Activated CD4-positive, alpha-beta T cell treated with anti-CD3 and anti-CD28 coated beads, Interleukin-2, amount 50 U/mL, for 4 hours (primary cell): ENCODE measurements at places on chromosomes 5 and 9.

DNA sequence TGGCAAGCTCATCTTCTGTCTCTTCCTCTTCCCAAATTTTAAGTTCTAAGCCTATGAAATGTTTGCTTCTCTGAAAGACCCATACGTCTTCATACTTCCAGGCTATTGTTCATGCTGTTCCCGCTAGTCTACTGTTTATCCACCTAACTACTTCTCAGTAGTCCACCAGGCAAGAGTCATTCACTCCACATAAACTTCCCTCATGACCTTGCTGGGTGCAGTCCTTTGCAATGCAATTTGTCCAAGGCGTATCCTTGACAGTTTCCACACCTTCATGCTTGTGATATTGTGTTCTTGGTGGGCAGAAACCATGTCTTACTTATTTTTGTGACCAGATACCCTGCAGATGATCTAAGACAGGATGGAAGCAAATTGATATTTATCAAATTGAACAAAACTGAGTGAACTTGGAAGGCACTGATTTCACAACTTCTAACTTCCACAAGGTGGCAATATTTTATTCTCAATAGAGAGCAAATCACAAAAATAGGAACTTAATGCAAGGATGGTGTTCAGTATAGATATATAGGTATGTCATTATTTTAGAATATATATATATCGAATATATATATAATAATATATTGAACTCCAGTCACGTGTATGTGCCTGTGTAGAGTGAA lies 30.3 kb downstream of the TYRP1 start:
- no peak for DNase-seq

- DNase-seq, result no peak
Observed at GRCh38 chr5:74112372-74113195, 486.6 kb downstream of the ARHGEF28 start.

GRCh38 chr9:26234865-26235264 lies 556.6 kb upstream of the TUSC1 start:
- no peak for DNase-seq

DNA sequence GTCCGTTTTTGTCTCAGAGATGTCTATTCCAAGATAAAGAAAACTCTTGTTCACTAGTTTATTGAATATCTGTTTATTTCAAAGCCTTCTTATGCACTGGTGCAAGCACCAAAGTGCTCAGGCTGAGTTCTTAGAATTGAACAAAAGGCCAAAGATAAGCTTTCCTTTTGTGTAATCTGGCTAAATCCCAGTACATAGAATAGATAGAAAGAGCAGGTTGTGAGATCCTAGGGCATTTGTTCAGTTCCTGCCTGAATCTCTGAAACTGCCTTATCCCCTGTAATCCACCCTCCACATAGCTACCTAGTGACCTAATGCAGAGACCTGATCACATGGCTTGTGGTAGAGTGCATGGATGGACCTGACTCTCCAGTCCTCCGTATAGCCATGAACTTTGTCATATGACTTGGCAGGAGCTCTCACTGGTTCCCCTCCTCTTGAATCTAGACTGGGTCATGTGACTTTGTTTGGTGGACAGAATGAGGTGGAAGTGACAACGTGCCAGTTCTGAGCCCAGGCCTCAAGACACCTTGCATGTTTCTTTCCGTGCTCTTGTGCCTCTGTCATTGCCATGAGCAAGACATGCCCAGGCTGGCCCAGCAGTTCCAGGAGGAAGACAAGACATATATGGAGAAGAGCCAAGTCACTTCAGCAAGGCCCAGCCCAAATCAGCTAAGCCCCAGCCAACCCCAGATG lies 139.3 kb upstream of the SHB start:
- DNase-seq, result no peak

- DNase-seq, result no peak
Observed at GRCh38 chr5:83197326-83197967, 120.1 kb downstream of the XRCC4 start.

DNA sequence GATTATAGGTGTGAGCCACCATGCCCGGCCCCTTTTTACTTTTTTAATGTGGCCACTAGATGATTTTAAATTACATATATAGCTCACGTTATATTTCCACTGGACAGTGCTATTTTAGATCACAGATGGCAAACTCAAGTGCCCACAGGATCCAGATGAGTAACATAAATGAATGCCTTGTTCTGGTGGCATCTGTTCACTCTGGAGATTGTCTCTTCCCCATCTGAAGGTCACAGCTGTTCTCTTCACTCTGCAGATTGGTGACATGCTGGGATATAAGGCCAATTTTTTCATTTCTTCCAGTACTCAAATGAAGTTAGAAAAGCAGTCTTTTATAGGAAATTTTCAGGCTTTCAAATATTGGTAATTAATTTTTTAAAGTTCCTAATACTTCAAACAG lies 160.1 kb downstream of the DOCK8 start:
- DNase-seq, result no peak

- no peak for DNase-seq
Observed at GRCh38 chr5:98128271-98128670, 645.2 kb upstream of the RGMB start.

DNA sequence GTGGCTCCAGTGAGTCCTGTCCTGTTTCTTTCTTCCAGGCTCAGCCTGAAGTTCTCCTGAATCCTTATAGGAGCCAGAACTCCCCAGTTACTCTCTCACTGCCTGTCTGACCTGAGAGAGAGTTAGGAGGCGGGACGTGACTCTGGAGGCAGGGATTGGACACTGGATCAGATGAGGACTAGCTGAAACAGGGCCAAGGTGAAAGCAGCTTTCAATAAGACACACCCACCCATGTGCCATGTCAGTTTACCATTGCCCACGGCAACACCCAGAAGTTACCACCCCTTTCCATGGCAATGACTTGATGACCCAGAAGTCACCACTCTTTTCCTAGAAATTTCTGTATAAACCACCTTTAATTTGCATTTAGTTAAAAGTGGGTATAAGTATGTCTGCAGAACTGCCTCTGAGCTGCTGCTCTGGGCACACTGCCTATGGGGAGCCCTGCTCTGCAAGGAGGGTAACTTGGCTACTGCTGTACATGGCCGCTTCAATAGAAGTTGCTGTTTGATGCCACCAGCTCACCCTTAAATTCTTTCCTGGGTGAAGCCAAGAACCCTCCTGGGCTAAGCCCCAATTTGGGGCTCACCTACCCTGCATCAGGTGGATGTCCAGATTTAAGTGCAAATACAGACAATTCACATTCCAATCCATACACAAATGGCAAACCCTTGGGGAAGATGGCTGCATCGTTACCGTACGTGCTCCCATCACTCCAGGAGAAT lies 13.7 kb downstream of the FCN2 start:
- no peak for DNase-seq

GRCh38 chr9:134424818-134425217 lies 98.6 kb downstream of the RXRA start:
- no peak for DNase-seq
